ENCODE measurements at places on chromosomes 2 and 18.

GRCh38 chr2:239684271-239684810 lies 283.5 kb upstream of the HDAC4 start:
- DNase-seq: no peak

GRCh38 chr18:8480506-8481328 lies 128.5 kb upstream of the RAB12 start:
- DNase-seq: no peak

- no peak for DNase-seq
These were observed 271.0 kb downstream of the TNS1 start for GRCh38 chr2:217731805-217732204.

DNA sequence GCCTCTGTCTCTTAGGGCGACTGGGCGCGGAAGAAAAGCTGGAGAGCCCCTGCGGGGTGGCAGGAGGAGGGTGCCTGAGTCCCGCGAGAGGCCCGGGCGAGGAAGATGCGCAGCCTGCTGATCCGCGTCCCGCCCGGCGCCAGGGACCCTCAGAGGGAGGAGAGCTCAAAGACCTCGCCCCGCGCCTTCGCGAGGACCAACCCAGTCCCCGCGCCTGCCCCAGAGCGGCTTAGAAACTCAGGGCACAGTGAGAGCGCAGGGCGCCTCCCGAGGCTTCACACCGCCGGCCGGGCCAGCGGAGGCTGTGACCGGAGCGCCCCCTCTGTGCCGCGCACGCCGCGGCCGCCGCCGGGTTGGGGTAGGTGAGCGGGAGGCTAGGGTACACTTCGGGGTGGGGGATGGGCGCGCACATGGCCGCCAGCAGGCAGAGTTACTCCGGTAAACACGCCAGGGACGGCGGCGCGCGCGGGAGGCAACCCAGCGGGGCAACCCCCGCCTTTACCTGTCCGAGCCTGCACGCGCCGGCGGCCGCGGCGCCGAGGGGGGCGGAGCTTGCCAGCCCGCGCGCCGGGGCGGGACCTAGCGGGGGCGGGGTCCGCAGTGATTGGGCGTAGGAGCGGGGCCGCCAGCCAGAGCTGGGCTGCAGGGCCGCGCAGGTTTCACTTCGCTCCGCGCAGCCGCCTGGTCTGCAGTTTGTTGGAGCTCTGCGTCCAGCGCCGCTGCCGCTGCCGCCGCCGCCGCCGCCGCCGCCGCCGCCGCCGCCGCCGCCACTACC lies at the start of gene BCL2L11:
Gene BCL2L11 (plus strand): TSS at position 662 of the 775 bp plus-strand sequence. CDS start 2,832 bp downstream, outside the sequence.
- DNase-seq: no peak

GRCh38 chr2:146392186-146392585 lies 1452.6 kb upstream of the ACVR2A start:
- DNase-seq: no peak

- DNase-seq: no peak
These were observed 23.6 kb upstream of the CATIP start for GRCh38 chr2:218332920-218333645.

- DNase-seq: no peak
These were observed 373.5 kb upstream of the CHST9 start for GRCh38 chr18:27558388-27559155.

DNA sequence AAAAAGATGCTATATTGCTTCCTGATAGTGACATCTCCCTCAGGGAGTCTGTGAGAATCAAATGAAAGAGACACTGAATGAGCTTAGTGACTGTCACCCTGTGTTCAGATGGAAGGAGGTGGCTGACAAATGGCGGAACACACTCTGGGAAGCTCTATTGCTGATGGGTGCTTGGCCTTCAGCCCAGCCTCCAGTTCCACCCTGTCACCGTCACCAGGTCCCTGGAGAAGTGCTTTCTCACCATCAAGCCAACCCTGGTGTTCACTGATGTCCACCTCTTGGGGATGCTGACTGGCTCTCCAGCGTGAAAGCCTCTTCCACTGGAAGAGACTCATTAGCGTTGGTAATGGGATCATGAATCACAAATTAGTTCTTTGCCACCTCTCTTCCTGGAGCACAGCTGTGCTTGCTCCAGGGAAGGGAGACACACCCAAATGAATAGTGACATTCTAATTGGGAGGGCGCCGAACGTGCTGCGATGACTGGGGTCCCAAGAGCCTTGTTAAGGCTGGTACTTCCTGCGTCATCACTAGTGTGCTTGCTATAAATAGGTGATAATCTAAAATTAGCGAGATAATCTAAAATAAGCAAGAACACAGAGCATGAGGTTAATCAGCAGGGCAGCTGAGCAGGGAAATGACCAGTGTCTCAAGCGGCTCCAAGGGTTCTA lies 154.0 kb downstream of the CLIP4 start:
- no peak for DNase-seq

- DNase-seq: no peak
These were observed 40.5 kb upstream of the REL start for GRCh38 chr2:60840880-60841279.

GRCh38 chr2:100390001-100390940 lies 27.2 kb downstream of the CHST10 start:
- no peak for DNase-seq

- DNase-seq: no peak
These were observed 21.6 kb downstream of the ADCY3 start for GRCh38 chr2:24898122-24899109.

DNA sequence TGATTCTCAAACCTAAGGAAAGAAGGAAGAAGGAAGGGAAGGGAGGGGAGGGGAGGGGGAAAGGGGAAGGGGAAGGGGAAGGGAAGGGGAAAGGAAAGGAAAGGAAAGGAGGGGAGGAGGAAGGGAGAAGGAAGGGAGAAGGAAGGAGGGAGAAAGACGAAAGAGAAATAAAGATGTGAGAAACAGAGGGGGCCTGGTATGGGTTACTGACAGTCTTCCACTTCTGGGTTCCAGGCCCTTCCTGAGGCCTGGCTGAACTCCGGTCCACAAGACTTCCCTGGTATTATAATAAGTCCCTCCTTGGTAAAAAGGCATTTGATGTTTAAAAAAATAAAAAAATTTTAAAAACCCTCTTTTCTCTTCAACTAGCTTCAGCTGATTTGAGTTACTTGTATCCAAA lies 17.4 kb downstream of the SLC4A5 start:
- no peak for DNase-seq
